ENCODE measurements at places on chromosomes 7 and 10.

GRCh38 chr10:124837687-124838086 lies 36.1 kb downstream of the ABRAXAS2 start:
- no peak for DNase-seq

- DNase-seq, result no peak
These were observed 1.4 kb downstream of the CDK5 start for GRCh38 chr7:151056283-151056665.

GRCh38 chr7:45469103-45469502 lies 105.1 kb upstream of the ADCY1 start:
- DNase-seq, result no peak

- no peak for DNase-seq
These were observed 15.4 kb downstream of the TMEM273 start for GRCh38 chr10:49172777-49173132.

DNA sequence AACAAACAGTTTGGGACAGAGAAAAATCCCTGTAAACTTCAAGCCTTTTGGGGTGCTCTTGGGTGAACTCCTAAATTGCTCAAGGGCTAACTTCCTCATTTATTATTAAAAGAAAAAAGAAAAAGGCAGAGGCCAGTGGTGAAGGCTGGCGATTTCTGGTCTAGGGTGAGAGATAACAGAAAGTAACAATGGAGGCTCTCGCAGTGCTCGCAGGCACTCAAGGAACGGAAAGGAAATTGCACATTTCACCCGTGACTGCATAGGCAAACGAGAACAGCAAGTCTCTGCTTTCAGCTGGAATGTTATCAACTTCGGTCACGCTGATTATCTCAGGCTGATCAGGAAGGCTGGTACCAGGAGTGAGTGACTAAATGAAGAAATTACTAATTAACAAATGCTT lies 70.7 kb downstream of the PRKAG2 start:
- DNase-seq, result no peak
